ENCODE measurements at places on chromosomes 2 and 18. TPM values are rescaled to one million over a fixed set of nuclear protein-coding genes. Genes with fewer than 3 reads are reported as not detected.

- no peak overlapping the region for H3K4me3 ChIP-seq
- no peak for DNase-seq
Observed at GRCh38 chr2:154331784-154332183, 366.7 kb upstream of the KCNJ3 start.

Gene TSN
- total RNA-seq, result 54.0 TPM

- no peaks in the 10 kb centered on the region for H3K36me3 ChIP-seq
- H3K27ac ChIP-seq, result no peak overlapping the region
- H3K27me3 ChIP-seq, result no peaks in the 10 kb centered on the region
- no peak for DNase-seq
Observed at GRCh38 chr2:39156107-39156506, 35.3 kb upstream of the SOS1 start.

Gene HDLBP
- 183 TPM for total RNA-seq

DNA sequence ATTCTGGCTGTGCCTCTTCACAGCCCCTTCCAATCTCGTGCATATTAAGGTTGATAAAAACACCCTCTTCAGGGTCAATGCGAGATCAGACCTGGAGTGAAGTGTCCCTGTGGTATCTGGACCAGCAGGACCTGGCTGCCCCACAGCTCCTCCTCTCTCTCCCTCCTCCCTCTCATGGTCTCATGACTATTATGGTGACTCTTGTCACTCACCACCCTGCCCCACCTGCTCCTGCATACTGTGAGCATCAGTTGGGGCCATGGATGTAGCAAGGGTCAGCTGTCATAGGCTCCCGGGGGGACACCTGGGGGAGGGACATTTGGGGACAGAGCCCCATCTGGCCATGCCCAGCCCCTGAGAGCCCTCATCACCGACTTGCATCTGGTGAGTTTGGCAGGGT lies 50.2 kb downstream of the ODC1 start:
- peaks cover 28% of the 10 kb centered on the region for H3K4me1 ChIP-seq
- H3K27ac ChIP-seq, result no peak overlapping the region
- no peaks in the 10 kb centered on the region for H3K27me3 ChIP-seq
- peaks cover 11% of the 10 kb centered on the region for H3K36me3 ChIP-seq
- no peak for DNase-seq
- no peak overlapping the region for H3K4me3 ChIP-seq

- DNase-seq, result no peak
- no peaks in the 10 kb centered on the region for H3K27me3 ChIP-seq
- no peaks in the 10 kb centered on the region for H3K4me1 ChIP-seq
- H3K27ac ChIP-seq, result no peak overlapping the region
- no peaks in the 10 kb centered on the region for H3K36me3 ChIP-seq
Observed at GRCh38 chr18:41484069-41484468, 471.0 kb upstream of the PIK3C3 start.

GRCh38 chr2:8133913-8134472 lies 547.9 kb upstream of the ID2 start:
- no peaks in the 10 kb centered on the region for H3K36me3 ChIP-seq
- no peak overlapping the region for H3K27ac ChIP-seq
- DNase-seq, result no peak
- H3K4me3 ChIP-seq, result no peak overlapping the region
- no peaks in the 10 kb centered on the region for H3K27me3 ChIP-seq

GRCh38 chr2:112614201-112614840 lies 29.9 kb downstream of the CHCHD5 start:
- no peak overlapping the region for H3K4me3 ChIP-seq
- H3K27me3 ChIP-seq, result no peaks in the 10 kb centered on the region
- H3K4me1 ChIP-seq, result no peaks in the 10 kb centered on the region
- H3K27ac ChIP-seq, result no peak overlapping the region
- H3K36me3 ChIP-seq, result no peaks in the 10 kb centered on the region

GRCh38 chr2:45582522-45582921 lies 28.5 kb downstream of the SRBD1 start:
- no peaks in the 10 kb centered on the region for H3K4me1 ChIP-seq
- no peak overlapping the region for H3K4me3 ChIP-seq
- H3K27ac ChIP-seq, result no peak overlapping the region
- no peaks in the 10 kb centered on the region for H3K36me3 ChIP-seq
- DNase-seq, result no peak

- no peak overlapping the region for H3K27ac ChIP-seq
- DNase-seq, result no peak
- no peaks in the 10 kb centered on the region for H3K27me3 ChIP-seq
- H3K36me3 ChIP-seq, result no peaks in the 10 kb centered on the region
- no peaks in the 10 kb centered on the region for H3K4me1 ChIP-seq
Observed at GRCh38 chr18:21361307-21361880, 119.4 kb downstream of the GREB1L start.

Measured in CD4-positive, alpha-beta memory T cell (primary cell).